ENCODE measurements at places on chromosomes 2 and 18. TPM values are rescaled to one million over a fixed set of nuclear protein-coding genes. Genes with fewer than 3 reads are reported as not detected.

DNA sequence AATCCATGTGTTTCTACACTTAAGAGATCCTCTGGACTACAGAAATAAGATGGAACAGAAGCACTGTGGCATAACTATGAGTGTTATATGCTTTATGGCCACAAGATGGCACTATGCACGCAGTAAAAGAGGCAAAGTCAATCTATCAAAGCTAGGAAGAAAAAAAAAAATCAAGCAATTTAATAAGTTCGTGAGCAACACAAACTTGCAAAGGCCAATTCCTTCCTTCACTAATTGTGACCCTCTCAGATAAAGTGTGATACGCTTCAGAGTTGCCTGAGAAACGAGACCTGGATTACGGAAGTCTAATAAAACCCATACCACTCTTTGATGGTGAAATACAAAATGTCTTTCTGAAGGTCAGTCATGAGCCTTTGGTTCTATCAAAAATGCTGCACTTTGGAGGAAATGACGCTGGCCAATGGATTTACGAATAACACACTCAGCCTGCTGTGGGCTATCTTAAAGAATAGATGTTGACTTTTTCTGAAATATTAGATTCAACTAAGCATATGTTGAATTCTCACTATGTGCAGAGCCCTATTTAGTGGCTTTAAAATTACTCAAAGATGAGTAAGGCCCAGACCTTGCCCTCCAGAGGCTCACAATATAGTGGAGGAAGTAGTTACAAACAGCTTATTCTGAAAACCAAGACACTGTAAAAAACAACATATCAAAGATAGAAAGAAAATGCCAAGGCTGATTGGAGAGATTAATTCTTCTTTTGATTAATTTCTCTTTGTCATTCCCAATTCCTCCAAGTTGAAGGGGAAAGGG lies 35.5 kb upstream of the TTR start:
- no peak for DNase-seq

DNA sequence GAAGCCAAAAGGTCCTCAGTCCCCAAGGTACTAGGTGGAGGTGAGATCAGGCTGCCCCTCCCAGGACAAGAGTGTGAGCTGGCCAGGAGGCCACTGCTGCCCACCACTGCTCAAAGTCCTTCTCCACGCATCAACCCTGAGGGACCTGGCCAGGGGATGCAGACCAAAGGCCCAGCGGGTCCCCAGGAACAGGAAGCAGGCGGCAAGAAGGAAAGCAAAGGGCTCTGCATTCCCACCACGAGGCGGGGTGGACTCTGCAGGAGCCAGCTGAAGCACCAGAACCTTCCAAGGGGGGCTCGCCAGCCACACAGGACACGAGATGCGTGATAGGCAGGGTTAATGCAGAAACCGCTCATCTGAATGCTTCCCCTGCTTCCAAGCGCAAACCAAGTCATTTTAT lies 67.4 kb downstream of the TFCP2L1 start:
- no peak for DNase-seq

- no peak for DNase-seq
These were observed 37.7 kb upstream of the SYT4 start for GRCh38 chr18:43314941-43315340.

The HSPE1 gene
- 83.1 TPM for total RNA-seq

The CNDP1 gene
- not detected for total RNA-seq

Data from left colon (tissue), 2 donors.